ENCODE measurements at places on chromosomes 2 and 18.

DNA sequence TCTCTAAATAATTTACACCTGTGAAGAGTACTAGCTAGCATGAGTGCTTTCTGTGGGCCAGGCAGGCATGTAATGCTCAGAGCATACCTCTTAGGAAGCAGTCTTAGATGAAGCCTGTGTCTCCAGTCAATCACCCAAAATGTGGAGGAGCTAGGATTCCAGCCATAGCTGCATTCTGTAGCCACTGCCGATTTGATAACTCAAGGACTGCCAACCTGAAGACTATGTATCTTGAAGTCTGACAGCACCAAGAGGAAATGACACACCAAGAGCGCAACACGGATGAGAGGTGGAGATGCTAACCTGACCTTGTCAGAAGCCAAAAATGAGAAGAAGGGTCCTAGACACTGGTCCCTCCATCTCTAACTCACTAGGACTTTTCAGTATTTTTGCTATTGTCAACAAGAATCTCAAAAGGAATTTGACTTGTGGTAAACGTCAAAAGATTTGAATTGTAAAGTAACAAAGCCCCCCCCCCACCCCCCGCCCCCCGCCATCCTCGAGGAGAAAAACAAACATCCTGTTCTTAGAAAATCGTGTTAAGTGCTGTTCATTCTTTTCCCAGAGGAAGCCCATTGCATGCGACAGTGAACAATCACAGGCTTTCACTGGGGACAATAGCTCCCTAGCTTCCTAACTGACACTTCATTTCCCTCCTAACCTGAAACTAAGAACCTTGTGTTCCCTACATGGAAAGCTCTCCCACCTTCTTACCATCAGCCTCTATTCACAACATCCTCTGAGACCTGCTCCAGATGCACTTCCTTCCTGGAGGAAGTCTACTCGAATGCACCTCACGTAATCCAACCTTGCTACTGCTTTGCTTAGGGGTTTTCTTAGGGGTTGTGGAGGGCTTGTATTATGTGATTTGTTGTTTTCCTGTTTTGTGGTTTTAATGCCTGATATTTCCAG, 14.7 kb downstream of the CDC42EP3 start:
- no peak for DNase-seq

GRCh38 chr2:120958623-120959366, 223.1 kb downstream of the GLI2 start:
- DNase-seq, result no peak

DNA sequence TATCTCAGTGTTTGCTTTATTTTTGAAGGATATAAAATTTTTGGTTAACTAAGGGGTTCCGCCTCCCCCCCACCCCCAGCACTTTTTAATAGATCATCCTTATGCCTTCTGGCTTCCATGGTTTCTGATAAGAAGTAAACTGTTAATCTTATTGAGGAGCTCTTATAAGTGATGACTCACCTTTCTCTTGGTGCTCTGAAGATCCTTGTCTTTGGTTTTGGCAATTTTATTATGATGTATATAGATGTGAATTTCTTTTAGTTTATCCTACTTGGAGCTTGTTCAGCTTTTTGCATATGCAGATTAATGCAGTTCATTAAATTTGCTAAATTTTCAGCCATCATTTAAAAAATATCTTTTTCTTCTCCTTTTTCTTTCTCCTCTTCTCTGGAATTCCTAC, 91.7 kb upstream of the CTAGE1 start:
- no peak for DNase-seq

DNA sequence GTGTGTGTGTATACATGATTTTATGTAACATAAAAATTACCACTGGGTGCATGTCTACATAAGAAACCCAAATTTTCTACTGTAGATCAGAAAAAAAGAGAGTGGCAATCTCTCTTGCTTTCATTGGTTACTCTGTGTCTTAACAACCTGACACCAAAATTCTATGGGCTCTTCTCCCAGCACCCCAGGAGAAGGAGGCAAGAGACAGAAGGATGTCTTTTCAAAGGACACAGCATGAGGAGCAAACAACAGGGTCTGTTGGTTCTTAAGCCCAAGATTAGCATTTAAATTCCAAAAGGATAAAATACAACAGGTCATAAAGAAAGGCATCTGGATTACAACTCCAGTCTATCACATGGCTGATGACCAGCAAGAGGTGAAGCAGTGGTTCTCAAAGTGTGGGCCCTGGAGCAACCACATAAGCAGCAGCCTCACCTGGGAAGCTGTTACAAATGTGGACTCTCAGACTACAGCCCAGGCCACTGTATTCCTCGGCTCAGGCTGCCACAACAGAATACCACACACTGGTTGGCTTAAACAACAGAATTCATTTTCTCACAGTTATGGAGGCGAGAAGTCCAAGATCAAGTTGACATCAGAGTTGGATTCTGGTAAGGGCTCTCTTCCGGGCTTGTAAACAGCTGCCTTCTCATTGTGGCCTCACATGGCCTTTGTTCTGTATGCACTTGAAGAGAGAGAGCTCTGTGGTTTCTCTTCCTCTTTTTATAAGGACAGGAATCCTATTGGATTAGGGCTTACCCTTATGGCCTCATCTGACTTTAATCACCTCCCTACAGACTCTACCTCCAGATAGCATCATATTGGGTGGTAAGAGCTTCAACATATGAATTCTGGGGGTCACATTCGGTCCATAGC, 79.8 kb upstream of the RNF152 start:
- DNase-seq, result no peak

DNA sequence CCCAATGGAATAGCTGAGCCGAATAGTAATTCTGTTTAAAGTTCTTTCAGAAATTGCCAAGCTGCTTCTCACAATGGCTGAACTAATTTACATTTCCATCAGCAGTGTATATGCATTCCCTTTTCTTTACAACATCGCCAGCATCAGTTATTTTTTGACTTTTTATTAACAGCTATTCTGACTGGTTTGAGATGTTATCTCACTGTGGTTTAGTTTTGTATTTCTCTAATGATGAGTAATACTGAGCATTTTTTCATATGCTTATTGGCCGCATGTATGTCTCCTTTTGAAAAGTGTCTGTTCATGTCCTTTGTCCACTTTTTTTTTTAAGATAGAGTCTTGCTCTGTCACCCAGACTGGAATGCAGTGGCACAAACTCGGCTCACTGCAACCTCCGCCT, 100.7 kb downstream of the C2orf74 start:
- no peak for DNase-seq

Data from left hindlimb (tissue), 1 donor.